Neural progenitor cell (in vitro differentiated cells): ENCODE measurements at places on chromosomes 7 and 10.

DNA sequence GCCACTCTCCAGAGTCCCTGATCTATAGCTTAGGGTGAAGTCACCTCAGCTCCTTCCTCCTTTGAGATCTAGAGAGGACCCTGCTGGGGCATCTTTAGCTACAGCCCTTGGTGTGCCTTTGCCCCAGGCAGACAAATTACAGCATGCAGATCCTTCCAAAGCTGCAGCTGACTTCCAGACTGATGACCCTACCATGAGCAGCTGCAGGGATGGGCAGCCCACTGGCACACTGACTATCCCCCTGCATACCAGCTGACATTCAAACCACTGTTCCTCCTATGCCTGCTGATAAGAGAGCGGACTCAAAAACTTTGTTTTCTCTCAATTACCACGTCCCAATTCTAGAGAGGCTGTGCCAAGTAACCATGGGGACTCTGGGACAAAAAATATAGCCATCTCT is 70.6 kb downstream of the COL13A1 start:
- DNase-seq, result no peak

GRCh38 chr7:138935465-138936011 is 45.7 kb downstream of the KIAA1549 start:
- DNase-seq, result peak; percentile 42

DNA sequence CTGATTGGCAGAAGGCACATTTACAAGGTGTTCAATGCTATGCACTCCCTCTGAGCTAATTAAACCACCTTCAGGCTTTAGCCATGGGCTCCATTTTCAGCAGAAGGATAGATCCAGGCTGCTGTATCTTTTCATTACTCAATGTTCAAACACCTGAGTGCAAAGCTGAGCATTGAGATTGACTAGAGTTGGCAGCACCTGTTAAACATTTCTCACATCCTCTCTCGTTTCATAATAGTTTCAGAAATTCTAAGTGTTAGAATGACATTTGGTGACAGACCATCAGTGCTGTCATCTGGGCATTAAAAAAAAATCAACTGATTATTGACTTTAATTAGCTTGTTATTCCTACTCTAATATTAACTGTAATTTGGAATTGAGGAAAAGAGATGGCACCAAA is 187.1 kb upstream of the SEMA3E start:
- DNase-seq, result no peak

DNA sequence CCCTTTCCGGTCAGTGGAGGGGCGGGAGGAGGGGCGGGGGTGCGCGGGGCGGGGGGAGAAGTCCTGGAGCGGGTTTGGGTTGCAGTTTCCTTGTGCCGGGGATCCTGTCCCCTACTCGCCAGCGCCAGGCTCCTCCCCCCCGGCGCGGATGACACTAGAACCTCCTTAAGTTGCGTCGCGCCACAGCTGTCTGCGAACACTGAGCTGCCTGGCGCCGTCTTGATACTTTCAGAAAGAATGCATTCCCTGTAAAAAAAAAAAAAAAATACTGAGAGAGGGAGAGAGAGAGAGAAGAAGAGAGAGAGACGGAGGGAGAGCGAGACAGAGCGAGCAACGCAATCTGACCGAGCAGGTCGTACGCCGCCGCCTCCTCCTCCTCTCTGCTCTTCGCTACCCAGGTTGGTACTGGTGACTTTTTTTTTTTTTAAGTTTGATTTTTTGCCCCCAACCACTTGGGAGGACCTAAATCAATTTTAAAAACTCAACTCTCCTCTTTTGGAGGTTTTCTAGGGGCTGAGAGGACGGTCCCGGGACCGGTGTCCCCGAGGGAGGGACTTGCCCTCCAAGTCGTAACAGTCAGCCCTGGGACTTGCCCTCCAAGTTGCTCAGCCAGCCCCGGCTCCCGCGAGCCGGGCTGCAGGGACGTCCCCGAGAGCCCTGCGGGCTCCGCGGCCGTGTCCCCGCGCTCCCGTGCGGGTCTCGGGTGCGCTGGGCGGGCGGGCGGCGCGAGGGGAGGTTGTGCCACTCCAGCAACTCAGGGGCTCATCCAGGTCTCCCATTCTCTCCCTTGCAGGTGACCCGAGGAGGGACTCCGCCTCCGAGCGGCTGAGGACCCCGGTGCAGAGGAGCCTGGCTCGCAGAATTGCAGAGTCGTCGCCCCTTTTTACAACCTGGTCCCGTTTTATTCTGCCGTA is at the start of gene GATA3:
GATA3 (plus strand) TSS at position 195 of the 914 bp plus-strand sequence. CDS start 968 bp downstream, outside the sequence.
- DNase-seq, result peak; percentile 84

DNA sequence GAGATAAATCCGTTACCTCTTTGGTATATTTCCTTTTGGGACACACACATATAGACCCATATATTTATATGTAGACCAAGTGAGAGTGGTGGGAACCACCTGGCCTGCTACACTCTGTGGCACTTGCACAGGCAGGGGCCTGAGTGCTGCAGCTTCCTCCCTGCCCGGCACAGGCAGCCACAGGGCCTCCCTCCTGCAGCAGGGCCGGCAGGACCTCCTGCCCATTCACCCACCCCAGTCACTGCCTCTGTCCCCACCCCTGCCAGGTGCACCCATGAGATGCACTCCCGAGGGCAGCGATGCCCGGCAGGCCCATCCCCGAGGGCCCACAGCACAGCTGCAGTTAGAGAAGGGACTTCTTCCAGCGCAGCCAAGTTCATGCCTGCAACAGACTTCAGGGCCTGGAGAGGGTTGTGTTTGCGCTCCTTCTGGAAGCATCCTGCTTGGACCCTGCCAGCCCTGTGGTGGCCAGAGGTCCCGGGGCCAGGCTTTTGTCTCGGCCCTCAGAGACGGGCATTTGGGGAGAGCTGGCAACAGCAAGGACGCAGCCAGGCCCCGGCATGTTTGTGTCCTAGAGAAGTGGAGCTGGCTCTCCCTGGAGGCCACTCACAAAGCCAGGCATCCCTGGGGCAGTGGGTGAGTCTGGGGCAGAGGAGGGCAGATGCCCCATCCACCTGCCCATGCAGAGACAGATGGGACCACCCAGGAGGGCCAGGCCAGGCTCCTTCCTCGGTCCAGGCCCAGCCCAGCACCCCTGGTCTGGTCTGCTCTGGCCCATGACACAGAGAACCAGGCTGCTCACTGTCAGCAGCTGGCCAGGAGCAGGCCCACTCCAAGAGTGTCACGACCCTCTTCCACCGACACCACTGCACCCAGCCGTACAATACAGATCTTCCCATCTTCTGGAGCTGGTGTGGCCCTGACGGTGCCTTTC is 41.4 kb downstream of the PWWP2B start:
- no peak for DNase-seq

DNA sequence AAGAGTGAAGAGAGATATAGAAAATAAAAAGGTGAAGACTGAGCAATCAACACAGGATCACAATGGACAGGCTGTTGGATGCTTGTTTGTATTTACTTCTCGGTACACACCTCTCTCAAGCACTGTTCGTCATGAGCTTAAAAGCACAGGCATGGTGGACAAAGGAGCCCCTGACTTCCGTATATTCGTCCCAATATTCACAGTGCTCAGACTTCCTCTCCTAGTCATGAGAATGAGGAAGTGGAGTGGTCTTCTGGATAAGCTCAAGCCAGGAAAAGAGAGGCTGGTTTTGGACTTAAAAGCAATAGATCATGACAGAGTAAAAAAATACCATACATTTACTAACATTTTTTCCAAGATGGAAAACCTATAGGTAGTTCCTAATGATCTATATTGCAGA is 172.5 kb downstream of the SORCS1 start:
- no peak for DNase-seq

GRCh38 chr10:93149761-93150160 is 76.1 kb downstream of the CYP26A1 start:
- DNase-seq, result no peak

- no peak for DNase-seq
These were observed 74.0 kb downstream of the SCRN1 start for GRCh38 chr7:29915481-29916215.

GRCh38 chr7:2760098-2760889 is 72.3 kb downstream of the AMZ1 start:
- DNase-seq, result peak; percentile 74

- DNase-seq, result no peak
These were observed 52.2 kb downstream of the CALML3 start for GRCh38 chr10:5576780-5577624.

DNA sequence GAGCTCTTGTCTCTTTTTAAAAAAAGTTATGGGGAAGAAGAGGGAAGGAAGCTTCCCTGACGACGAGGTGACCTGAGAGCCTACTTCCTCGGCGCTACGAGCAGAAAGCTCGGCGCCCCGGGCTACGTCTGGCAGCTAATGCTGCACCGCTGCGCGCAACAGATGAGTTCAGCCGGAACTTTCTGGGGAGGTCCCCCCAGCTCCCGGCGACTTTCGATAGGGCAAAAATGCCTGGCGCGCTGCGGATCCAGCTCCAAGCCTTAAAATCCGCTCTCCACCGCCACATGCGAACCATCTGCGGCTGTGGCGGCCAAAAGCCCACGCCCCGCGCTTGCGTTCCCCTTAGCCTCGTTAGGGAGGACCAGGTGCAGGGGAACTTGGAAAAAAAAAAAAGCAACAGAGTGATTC is 621 bp downstream of the P4HA1 start:
- DNase-seq, result peak; percentile 85

DNA sequence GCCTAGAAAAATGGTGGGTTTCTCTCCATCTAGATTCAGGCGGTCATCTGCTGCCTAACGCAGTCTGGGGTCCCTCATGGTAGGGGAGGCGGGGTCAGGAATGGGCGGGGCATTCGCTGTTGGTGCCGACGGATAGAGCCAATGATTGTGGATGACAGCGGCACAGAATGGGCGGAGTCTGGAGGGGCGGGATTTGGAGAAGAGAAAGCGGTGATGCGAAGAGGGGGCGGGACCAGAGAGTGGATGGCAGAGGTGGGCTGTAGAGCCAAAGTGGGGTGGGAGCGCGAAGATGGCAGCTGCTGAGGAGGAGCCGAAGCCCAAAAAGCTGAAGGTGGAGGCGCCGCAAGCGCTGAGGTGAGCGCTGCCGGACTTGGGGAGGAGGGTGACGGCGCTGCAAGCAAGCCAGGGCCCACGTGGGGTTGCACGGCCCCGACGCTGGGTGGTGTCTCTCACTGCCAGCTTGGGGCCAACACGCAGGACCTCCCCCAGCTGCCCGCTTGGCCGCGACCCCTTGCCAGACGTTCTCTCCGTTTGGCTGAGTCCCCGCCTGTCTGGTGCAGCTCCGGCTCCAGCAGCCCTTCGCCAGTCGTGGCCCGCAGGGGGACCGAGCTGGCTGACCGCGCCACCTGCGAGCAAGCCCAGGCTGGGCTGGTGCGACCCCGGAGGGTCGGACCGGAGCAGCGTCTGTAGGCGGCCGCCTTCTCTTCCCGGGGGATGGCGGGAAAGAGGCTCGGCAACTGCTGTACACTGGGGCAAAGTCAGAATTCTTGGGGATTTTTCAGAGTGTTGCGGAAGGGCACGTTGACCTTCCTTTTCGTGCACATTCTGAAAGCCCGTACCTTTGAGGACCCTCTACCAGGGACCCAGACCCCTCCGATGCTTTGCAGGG is at the start of gene ADK:
ADK (plus strand) TSS at position 232 of the 889 bp plus-strand sequence; CDS start at position 290, 58 bp downstream.
- DNase-seq, result peak; percentile 99

DNA sequence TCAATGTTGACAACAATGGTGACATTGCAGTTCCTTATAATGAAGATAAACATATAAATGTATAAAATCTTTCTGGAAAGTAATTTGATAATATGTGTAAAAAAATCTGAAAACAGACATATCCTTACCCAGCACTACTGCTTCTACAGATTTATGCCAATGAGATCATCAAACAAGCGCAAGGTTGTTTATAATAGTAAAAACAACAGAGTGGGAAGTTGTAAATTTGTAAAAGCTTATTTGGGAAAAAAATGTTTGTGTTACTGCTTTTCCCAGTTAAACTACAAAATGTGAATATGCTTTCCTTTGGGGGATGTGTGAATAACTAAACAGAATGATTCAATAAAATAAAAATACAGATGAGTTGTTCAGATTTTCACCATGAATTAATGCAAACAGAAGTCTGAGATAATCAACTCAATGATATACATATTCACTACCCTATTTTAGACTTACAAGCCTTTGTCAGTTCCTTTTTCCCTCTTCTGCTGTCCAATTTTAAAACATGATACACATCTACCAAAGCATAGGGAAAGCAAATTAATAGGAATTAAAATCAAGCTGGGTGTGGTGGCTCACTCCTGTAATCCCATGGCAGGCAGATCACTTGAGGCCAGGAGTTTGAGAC is 82.1 kb downstream of the USP6NL start:
- DNase-seq, result no peak
